GM04504 (cell line): ENCODE measurements at places on chromosomes 7 and 10.

DNA sequence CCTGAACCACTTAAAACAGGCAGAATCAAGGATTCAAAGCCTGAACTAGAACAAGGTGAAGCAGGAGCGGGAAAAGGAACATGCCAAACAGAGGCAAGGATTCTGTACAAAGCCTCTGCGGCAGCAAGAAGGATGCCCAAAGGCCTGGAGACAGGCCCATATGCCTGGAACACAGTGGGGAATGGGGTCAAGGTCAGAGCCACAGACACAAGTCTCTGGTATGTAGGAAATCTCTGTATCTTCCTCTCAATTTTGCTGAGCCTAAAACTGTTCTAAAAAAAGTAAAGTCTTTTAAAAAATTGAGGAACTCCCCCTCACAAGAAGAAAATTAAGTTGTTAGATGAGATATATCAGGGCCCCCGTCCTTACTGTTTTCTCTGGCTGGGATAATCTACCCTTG, 175.9 kb upstream of the GHITM start:
- no peak for DNase-seq

DNA sequence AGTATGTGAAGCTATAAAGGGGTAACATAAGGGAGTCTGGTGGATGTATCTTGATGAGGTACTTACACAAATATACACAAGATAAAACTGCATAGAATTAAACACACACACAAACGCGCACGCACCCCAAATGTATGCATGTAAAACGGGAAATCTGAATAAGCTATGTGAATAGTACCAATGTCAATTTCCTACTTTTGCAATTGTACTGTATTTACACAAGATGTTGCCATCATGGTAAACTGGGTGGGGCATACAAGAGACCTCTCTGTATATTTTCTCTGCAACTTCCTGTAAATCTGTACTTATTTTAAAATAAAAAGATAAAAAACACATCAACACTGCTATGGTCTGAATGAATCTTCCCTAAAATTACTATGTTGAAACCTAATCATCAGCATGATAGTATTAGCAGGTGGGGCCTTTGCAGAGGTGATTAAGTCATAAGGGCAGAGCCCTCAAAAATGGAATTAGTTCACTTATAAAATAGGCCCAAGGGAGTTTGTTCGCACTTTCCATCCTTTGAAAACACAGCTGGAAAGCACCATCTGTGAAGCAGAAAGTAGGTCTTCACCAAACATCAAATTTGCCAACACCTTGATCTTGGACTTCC, 30.1 kb downstream of the TPK1 start:
- no peak for DNase-seq

- no peak for DNase-seq
Observed at GRCh38 chr7:63067897-63068585, 930.6 kb upstream of the ZNF722 start.

- no peak for DNase-seq
Observed at GRCh38 chr10:113600569-113600968, 47.7 kb downstream of the HABP2 start.

DNA sequence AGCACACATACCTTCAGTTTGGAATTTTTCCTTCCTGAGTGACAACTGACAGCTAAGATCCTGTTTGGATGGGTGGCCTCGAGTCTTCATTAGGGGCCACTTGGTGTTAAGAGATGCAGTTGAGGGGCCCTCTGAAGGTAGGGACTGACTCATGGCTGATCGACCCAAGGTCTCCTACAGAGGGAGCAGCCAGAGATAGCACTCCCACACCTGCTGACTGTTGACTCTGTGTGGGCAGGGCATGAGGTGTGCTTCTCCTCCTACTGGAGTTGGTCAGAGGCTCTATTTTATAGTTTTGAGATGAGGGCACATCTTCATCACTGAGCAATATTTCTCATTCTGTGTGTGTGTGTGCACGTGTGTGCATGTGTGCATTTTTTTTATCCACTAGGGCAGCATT, 378.8 kb upstream of the PODXL start:
- DNase-seq, result no peak

DNA sequence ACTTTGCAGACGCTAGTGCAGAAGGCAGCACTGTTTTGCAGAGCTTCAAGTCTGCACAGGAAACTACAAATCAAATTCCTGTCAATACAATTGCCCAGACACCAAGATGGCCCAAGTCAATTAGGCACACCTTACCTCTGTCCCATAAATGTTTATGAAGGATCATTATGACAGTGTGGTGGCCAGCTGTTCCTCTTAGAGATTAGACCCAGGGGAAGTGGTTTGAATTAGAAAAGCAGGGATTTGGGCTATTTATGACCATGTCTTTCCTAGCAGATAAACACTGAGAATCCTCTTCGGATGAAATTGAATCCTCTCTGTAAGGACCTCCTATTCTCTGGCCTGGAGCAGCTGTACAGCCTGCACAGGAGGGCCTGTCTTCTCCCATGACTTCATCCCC, 9.9 kb upstream of the NEUROG3 start:
- no peak for DNase-seq

- no peak for DNase-seq
Observed at GRCh38 chr7:40205992-40206391, 71.2 kb downstream of the SUGCT start.

DNA sequence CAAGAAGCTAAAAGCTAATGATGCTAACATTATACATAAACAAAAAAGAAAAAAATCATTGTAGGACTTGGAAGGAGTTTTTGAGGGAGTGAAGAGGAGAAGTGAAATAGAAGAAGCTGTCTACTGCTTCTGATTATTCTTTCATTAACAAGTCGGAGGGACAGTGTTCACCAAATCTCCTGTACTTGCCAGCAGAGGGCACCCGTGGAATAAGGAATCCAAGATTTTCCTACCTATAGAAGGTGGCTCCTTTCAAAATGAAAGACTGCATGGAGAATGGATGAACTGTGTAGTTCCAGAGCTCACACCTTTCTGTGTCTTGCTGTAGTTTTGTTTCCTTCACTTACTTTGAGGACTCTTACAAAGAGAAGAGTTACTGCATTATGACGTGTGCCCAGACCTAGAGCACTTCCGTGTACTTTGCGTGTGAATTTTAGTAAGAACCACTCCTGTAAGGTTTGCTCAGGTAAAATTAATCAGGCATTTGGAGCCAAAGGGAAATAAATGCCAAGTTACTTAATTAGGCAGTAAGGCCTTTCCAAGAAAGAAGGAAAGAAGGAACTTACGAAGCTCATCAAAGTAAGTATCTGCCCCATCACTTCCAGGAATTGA, 145.1 kb downstream of the SEMA3D start:
- peak; percentile 41 for DNase-seq

GRCh38 chr10:30433730-30434272, at the start of gene MAP3K8:
TSS of gene MAP3K8 (plus strand) at chr10:30434184. CDS start at chr10:30438939, 4,755 bp downstream.
- no peak for DNase-seq

GRCh38 chr7:136134503-136134902, 157.3 kb upstream of the MTPN start:
- no peak for DNase-seq

DNA sequence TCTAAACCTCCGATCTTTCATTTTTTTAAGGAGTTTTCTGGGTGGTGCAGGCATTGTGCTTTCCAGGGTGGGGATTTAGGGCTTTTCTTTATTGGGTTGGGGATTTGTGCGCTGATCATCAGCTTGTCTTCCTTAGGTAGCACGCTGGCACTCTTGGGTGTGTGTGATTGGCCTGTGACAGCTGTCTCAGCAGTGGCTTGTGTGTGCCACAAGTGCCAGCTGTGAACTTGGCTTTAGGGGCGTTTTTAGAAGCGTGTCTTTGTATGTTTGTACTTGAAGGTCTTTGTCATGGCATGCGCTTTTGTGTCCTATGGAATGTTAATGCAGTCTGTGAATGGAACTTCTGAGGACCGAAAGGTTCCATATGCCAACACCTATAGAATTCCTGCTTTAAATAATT, 788 bp downstream of the AKAP9 start:
- no peak for DNase-seq

GRCh38 chr7:25926891-25927625, 224.9 kb upstream of the NFE2L3 start:
- no peak for DNase-seq

DNA sequence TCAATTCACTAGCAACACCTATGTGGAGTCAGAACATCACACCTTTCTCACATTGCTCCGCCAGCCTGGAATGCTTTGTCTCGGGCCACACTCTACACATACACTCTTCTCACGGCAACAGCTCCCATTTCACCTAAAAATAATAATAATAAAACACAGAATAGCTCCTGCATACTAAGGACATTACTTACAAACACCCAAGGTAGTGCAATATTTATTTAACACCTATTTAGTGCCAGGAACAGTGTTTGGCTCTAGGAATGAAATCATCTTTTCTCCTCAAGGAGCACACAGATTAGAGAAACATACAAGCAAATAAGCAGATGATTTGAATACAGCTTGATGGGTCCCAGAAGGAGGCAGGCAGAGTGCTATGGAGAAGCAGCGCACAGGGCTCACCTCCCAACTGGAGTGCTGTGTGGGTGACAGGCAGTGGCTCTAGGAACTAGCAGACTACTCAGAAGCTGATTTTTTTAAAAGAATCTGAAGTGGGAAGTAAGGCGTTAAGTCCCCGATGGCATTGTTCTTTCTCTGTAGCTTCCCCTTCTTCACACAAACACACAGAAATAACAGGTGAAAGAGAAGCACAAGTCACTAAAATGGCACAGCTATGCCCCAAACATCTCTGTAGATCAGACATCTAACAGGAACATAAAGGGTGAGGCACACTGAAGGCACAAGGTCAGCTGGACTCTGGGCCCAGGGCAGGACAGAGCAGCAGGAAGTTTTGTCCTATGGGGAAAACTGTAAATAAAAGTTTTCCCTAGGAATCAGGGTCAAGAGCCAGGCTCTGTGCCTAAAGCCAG, 16.7 kb downstream of the USP6NL start:
- no peak for DNase-seq

- no peak for DNase-seq
Observed at GRCh38 chr7:151875942-151876898, 695 bp downstream of the PRKAG2 start.

DNA sequence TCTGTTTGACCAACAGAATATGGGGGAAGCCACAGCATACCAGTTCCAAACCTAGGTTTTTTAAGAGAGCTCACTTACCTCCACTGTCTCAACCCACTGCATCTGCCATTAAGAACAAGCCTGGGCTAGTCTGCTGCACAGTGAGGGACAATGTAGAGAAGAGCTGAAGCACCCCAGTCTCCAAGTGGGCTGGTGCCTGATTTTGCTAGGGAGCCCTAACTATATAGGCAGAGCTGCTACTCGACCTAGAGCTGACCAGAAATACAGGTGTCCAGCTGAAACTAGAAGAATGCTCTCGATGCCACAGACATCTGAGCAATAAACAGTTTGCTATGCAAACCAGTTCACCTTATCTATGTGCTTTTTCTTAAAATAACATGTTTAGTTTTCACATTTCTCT, 106.9 kb upstream of the BET1 start:
- DNase-seq, result no peak

DNA sequence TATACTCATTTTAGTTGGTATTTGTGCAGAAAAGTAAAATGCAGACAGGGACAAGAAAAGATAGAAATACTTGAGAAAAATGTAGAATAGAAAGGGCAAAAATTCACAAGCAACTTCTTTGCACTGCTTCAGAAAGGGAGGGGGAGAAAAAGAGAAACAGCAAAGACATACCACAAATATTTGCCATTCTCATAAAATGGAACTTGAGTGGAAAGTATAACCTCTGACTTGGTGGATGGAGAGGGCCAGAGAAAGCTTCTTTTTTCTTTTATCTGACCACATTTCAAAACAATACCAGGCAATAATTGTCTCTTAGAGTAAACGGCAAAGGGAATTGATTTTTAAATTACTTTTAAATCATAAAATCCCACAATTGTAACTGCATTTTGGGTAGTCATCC, 35.8 kb upstream of the TRUB1 start:
- no peak for DNase-seq

DNA sequence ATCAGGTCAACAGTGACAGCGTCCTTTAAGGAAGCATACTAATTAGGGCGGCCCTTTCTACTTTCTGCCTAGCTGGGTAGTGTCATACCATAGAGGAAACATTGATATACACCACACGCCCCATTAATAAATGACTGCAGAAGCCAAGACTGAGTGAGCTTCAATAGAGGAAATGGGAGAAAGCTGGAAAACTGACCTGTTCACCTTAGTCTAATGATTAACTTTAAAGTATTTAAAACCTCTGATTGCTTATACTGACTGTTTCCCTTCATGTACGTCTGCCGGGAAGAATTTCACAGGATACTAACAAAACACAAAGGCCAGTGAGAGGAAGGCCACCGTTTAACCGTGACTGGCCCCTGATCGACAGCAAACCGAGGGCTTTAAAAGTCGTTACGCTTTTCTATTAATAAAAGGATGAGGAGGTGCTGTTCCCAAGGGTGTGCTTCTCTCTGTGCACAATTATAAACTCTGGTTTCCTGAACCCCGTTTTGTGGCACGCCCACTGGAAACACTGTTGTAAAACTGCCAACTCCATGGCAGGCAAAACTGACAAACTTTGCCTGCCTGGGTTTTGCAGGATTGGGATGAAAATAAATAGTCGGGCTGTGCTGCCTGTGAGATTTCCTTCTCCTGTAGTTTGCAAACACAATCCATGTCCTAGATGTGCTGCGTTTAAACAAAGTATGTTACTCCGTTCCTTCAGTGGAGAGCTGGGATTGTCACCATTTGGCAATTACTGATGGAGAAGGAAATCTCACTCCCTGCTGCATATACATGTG, 137.6 kb downstream of the NRP1 start:
- no peak for DNase-seq

- no peak for DNase-seq
Observed at GRCh38 chr7:49848211-49848841, 74.9 kb downstream of the VWC2 start.

- no peak for DNase-seq
Observed at GRCh38 chr10:122188706-122189105, 82.4 kb upstream of the BTBD16 start.

GRCh38 chr10:83562381-83562780, 576.9 kb upstream of the GHITM start:
- DNase-seq, result no peak

DNA sequence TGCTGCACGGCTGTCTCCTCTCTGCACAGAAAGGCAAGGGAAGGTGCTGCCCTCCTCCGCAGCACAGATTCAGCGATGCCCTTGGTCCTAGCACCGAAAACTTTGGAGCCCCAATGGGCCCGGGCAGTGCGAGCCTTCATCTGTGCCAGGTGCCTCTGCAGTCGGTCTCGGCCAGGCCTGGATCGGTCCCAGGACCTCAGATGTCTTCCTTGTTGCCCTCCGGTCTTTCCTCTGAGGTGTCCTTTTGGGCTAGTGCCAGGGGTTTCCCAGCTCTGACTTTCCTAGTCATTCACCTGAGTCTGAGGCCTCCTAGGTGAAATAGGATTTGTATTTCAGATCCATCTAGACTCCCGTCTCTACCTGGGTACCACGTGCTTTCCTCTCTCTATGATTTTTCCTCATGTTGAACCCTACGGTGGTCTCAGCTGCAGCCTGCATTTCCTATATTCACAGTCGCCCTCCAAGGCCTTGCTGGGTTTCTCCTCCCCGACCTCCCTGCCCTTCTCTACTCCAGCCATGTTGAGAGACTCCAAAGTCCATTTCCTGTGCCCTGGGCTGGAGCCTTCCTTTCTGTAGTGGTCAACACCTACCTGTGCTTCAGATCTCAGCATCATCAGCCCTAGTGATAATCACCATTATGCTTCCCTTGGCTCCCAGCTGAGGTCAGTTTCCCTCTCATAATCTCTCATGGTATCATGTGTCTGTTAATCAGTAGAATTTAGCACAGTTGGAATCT, 92.0 kb upstream of the PRSS58 start:
- no peak for DNase-seq

- no peak for DNase-seq
Observed at GRCh38 chr10:82472406-82473335, 597.7 kb downstream of the NRG3 start.
